ENCODE measurements at places on chromosomes 2 and 18. TPM values are rescaled to one million over a fixed set of nuclear protein-coding genes. Genes with fewer than 3 reads are reported as not detected.

DNA sequence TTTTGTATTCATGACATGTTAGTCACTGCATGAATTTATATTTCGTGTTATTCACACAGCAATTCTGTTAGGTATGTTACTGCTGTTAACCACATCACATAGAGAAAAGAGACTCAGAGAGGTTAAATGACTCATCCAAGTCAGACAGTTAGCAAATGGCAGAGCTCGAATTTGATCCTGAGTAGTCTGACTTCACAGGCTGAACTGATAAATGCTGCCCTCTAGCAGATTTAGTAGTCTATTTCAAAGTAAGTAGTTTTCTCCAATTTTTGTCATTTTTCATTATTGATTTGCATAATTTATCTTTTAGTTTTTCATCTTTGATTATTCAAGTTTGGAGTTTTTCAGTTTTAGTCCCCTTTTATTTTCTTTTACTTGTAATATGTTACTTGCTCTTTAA, 58.3 kb downstream of the WDR7 start:
- peak; percentile 71 for DNase-seq

GRCh38 chr2:126949775-126950174, 51.1 kb downstream of the TEX51 start:
- DNase-seq: no peak

- no peak for DNase-seq
Measured at GRCh38 chr2:10788855-10789254, 23.7 kb downstream of the PDIA6 start.

DNA sequence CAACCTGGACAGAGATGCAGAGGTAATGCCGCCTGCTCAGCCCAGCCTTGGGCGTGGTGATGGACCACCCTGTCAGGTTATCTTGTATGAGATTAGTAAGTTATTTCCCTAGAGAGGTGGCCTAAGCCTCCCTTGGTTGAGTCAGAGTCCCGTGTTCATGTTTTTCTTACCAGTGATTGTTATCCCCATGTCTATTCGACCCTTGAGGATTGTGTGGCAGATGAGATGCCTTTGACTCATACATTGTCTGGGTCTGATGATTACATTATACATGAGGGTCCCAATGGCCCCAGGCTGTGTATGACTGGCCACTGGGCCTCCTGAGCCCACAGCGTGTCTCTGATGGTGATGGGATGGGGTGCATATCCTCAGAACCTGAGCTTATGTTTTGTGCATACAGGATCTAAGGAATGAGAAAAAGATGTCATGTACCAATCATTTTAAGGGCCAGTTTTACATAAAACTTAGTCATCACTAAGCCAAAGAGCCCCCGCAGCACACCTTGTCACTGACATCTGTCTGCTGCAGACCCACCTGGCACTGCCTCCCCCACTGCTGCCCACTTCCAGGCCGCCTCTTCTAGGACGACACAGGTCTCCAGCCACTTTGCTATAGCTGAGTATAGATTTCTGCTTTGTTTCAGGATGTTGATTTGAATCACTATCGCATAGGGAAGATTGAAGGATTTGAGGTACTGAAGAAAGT, 7.7 kb downstream of the PPP1R7 start:
- DNase-seq: no peak

GRCh38 chr2:105125920-105126319, 88.1 kb downstream of the MRPS9 start:
- no peak for DNase-seq

DNA sequence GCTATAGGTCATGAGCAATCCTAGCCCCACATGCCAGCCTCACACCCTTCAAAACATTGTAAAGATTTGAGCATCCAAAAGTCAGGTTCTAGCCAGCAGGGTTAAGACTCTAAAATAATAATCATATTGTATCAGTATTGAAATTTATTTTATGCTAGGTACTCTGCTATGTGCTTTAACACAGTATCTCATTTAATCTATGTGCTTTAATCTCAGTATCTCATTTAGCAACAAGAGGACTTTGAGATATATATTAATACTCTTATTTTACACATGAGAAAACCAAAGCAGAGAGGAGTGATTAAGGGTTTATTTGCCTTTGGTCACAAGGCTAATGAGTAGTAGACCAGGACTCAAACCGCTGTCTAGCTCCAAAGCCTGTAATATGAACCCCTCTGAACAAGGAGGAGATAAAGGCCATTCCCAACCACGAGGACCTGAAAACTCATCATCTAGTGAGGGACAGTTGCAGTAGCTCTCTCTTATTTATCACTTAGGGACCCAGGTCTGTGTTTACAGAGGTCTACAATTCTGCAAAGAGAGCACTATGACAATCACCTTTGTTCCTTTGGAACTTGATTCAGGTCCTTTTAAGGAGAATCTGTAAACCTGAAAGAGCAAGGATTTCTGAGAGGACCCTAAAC, 116.5 kb upstream of the SERTAD2 start:
- DNase-seq: no peak

- no peak for DNase-seq
Measured at GRCh38 chr2:109172556-109173105, 43.6 kb downstream of the SH3RF3 start.

DNA sequence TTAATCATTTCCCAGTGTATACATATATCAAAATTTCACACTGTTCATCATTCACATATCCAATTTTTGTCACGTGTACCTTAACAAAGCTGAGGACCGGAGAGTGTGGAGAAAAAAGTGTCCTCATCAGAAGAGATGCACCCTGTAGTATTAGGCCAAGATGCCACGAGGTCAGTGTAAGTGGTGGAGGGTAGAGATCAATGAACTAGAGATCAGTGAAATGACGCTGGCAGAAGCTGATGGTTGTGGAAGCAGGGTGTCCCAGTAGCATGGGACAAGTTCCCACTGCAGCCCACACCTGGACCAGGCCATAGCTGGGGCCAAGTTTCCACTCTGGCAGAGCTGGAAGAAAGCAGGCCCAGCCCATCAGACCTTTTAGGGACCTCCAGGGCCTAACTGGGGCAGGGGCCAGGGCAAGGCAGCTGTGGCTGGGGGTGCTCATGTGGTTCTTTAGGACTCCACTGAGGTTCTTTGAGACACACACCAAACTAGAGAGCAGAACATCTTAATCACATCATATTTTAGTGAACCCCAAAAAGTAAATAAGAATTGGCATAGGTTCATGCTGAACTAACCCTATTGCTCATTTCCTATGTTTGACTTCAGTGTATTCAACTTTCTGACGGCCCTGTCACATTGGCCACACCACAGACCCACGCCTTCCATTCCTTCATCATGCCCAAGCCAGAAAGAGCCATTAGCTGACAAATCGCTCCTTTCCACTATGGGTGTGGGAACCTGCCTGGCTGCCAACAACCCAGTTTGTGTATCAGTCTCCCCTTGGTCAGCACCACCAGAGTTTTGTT, 21.6 kb upstream of the GPR55 start:
- DNase-seq: no peak

The CYP26B1 gene
- 2.1 TPM for total RNA-seq
